AG08396 (cell line): ENCODE measurements at places on chromosomes 11 and 22.

DNA sequence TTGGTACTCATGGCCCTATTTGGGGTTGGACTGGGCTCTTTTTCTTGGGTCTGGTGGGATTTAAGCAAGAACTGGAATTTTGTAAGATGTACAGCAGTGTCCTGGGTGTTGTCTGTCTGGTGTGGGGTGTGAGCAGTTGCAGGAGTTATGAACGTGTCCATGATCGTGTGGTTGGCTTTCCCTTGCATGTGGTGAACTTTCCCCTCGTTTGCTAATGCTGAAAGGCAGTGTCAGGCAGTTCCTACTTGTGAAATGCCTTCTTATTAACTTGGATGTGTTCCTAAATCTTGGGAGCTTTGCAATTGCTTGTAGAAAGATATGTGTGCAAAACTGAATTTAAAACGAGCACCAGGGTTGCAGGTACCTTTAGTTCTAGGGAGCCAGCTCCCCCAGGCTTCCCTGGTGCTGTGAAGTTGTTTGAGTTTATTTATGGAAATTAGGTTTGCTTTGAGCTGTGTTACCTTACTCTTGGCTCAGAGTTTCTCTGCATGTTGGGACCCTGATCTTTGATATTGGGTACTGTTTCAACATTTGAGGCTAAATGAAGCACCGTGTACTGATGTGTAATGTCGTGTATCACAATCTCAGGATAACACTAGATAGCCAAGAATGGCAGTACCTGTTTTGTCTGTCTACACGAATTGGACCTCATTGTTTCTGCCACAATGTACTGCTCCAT is 35.8 kb upstream of the HSD17B12 start:
- no peak for DNase-seq

GRCh38 chr11:123236879-123237278 is 41.8 kb upstream of the CLMP start:
- no peak for DNase-seq

GRCh38 chr11:33027846-33028536 is 11.4 kb upstream of the TCP11L1 start:
- no peak for DNase-seq

- DNase-seq: no peak
Observed at GRCh38 chr11:114192841-114193389, 103.3 kb upstream of the NNMT start.

GRCh38 chr22:48433647-48434046 is 1394.0 kb downstream of the BRD1 start:
- no peak for DNase-seq

DNA sequence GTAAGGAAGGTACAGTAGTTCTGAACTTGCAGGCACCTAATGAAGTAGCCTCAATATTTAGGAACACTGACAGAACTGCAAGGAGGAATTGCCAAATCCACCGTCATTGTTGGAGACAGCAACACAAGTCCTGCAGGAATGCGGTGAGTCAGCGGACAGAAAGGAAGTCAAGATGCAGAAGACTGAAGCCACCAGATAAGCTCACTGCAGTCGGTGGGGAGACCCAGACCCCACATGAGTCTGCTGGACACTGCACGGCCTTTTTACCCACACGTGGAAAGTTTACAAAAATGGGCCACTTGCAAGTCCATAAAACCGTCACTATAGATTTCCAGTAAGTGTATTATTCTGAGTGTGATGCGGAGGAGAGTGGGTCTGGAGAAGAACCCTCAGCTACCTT is 1471.6 kb downstream of the TBC1D22A start:
- no peak for DNase-seq

GRCh38 chr11:11640996-11641395 is 19.2 kb upstream of the GALNT18 start:
- no peak for DNase-seq

GRCh38 chr22:49855251-49855911 is 1.7 kb downstream of the ZBED4 start:
- DNase-seq: no peak

DNA sequence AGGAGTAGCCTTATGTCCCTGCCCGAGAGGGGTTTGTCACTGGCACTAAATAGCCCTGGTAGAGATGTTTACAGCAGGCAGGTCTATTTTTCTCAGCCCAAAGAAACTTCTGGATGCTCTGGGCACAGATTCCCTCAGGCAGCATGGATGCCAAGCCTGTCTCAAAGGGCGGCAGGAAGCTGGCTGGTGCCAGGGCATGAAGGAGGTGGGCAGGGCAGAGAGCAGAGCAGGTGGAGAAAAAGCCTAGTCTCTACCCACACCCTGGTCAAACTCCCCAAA is 4.1 kb upstream of the GAS2L1 start:
- DNase-seq: no peak

- no peak for DNase-seq
Observed at GRCh38 chr22:49305214-49305965, 522.3 kb downstream of the BRD1 start.

DNA sequence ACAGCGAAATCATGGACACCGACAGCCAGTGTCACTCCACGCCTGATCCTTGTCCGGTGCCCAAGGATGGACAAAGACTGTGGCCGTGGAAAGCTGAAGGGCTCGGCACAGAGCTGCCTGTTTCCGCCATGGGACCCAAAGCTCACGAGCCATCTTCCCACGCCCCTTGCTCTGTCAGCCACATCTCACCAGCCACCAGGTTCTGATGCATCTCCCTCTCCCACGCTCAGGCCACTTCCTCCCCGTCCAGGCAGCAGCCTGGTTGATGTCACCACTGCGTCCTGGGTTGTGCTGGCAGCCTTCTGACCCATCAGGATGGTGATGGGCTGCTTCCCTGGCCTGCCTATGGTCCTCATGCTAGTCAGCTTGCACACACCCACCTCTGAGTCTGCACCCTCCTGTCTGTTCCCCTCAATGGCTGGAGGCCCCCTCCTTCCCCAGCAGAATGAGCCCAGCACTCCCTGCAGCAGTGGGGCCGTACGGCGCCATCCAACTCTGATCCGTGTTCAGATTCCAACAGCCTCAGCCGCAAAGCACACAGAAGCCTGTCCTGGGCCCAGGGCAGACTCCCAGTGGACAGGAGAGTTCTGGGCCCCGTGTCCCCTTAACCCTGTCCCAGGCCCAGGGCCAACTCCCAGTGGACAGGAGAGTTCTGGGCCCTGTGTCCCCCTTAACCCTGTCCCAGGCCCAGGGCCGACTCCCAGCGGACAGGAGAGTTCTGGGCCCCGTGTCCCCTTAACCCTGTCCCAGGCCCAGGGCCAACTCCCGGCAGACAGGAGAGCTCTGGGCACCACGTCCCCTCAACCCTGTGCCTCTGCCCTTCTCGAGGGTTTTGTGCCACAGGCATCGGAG is 259.5 kb downstream of the BRD1 start:
- DNase-seq: no peak

DNA sequence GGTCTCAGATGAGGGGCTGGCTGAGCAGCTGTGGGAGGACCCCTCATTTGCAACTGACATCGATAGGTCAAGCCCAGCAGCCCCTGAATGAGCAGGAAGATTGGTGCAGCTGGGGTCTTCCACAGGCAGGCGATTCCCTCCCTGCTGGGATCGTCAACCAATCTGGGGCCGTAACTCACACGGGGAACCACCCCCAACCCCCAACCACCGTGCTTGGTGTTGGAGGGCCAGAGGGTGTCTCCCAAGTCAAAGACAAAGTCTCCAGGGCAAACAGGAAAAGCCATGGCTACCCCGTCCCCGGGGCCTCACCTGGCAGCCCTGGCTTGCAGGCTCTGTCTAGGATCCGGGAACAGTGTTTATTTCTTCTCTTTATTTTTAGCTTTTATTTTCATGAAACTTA is 26.9 kb upstream of the SCUBE1 start:
- DNase-seq: no peak

DNA sequence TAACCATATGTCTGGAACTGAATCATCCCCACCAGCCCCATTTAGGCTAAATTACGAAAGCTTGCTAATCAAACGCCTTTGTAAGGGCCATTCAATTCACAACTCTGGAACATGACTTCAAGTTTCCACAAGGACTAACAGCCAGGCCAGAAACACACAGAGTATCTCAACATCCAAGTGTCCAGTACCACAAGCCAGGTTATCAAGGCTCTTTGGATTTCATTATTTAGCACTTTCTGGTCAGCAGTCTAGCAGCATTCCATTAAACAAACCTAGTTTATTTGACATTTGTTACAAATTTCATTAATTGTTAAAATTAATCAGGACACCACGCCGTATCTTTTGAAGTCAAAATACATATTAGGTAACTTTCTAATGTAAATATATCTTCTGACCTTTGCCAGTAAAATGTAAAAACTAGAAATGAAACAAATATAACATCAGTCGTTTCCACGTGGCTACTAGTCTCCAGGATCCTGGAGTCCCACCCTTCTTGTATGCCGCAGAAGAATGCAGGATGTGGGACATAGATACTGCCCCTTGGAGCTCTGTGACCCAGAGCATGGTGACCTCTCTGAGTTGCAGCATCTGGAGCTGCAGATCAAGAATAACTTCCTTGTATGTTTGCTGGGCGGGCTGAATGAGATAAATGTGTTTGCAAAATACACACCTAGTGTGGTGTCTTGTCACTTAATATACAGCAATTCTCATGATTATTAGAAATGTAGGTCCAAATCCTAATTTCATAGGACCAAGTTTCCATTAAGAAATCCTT is 64.7 kb downstream of the MPPED2 start:
- DNase-seq: no peak

DNA sequence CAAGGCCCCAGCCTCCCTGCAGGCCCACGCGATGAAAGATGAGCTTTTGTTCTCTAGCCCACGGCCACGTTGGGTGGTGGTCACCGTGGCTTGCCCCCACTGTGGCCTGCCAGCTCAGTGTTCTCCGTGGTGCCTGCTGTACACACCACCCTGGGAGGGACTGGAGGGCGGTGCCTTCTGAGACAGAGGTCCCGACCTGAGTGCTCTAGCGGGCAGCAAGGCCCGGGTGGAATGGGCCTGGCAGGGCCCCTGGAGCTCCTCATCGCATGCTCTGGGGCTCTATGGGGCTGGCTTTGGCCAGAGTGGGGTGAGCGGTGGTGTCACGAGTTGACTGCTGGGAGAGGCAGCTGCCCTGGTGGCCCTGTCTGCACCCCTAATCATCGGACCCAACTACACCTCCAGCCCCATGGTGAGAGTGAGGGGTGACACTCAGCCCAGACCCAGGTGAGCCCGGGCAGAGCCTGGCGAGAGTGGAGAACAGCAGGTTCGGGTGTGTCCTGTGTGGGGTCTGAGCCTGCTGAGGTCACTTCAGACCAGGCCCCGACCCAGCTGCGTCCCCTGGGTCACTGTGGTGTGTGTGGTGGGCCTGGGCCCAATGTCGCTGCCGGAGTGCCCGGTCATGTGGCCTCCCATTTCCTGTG is 541.9 kb downstream of the TBC1D22A start:
- DNase-seq: no peak

DNA sequence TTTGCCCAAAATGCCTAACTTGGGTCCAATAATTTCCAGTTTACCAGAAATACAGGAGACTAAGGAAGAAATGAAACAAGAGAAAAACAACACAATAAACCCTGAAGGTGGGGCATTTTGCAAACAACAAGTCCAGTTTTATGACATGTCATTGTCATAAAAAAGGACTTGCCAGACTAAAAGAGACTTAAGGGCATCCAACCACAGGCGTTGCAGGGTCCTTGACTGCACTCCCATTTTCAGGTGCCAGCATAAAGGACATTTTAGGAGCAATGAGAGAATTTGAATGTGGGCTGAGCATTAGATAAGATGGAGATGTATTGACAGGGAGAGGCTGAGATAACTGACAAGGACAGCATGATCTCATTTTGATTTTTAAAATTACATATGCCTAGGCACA is 28.1 kb upstream of the DAGLA start:
- DNase-seq: no peak

DNA sequence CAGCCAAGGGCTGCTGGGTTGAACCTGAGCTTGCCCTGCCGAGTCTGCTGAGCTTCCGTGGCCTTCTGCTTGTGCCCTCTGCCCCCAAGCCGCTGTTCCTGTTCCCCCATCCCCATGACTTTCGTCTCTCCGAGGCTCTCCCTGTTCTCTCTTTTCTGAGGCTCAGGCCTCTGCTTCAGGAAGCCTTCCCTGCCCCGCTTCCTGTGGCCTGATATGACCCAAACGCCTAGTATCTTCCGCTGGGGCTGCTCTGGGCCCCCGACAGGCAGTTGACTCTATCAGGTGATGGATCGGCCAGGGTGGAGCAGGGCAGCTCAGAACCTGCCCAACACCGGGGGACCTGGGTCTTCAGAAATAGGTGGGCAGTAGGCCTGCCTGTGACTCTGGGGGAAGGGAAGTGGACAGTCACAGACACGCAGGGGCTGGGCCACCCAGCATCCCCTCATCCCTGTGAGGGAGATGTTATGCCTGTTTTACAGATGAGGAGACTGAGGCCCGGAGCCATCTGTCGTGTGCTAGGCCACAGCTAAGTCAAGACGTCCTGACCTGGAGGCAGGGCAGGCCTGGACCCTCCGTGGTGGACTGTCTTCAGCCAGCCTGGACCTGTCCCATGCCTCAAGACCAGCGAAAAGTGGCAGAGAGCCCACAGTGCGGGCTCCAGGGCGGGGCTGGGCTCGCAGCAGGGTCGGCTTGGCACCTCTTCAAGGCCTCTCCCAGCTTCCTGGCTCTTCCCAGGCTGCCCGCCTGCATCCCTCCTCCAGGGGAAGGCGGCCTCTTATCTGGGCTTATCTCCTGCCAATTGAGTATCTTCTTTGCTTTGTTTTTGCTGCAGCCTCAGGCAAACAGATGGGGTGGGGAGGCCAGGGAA is 16.2 kb downstream of the BAD start:
- DNase-seq: no peak

DNA sequence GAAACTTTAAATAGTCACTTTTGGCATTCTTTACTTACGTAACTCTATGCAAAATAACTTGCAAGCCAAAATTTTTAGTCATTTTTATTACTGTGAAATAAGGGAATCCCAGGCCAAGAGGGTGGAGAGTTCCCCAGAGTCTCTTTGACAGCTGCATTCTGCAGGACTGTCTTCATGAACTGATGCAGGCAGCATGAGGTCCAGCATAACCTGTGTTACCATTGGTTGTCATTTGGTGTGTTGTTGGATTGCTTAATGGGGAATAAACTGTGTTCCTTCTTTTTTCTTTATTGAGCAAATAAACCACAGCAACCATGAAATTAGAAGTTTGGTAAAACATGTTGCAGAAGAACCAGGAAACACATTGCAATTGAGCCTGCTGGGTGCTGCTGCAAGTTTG is 24.6 kb downstream of the MMP27 start:
- DNase-seq: peak; percentile 8
